ENCODE measurements at places on chromosomes 1 and 21.
A peak's percentile ranks its signal among the peaks of the same experiment; 100 is the strongest.

- DNase-seq = no peak
Measured at GRCh38 chr1:218592688-218593087, 247.6 kb downstream of the TGFB2 start.

GRCh38 chr21:44814498-44815023 is 3.3 kb downstream of the SUMO3 start:
- no peak for DNase-seq

DNA sequence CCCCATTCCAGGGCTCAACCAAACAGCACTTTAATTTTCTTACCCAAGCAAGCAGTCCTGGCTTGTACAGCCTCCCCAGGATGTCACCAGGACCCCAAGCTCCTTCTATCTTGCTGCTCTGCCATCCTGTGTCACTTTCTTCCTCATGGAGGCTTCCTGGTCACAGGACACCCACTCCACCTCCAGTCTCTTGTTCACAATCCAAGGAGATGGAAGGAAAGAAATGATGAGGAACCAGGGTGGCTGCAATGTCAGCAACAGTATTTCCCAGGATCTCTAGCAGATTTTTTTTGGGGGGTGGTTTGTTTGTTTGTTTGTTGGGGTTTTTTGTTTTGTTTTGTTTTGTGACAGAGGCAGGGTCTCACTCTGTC is 58.9 kb downstream of the RIPK4 start:
- no peak for DNase-seq

- no peak for DNase-seq
Measured at GRCh38 chr1:19426294-19427086, 58.8 kb downstream of the CAPZB start.

DNA sequence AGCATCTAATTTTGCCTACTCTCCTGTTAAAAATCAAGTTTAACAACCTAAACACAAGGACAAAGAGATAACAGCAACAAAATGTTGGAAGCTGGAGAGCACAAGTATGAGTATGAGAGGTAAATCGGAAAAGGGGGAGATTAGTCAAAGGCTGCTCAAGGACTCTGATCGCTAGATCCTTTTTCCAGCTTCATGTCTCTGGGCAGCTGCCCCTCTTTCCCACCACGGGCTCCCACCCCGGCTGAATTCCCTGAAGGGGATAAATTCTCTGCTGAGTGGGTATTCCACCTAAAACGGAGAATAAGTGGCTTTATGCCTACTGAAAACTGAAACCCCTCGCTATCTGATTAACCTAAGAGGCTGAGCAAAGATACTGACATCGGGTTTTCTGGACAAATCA is 696 bp upstream of the CTBS start:
- no peak for DNase-seq

GRCh38 chr1:154755858-154756730 is 114.0 kb downstream of the KCNN3 start:
- no peak for DNase-seq

DNA sequence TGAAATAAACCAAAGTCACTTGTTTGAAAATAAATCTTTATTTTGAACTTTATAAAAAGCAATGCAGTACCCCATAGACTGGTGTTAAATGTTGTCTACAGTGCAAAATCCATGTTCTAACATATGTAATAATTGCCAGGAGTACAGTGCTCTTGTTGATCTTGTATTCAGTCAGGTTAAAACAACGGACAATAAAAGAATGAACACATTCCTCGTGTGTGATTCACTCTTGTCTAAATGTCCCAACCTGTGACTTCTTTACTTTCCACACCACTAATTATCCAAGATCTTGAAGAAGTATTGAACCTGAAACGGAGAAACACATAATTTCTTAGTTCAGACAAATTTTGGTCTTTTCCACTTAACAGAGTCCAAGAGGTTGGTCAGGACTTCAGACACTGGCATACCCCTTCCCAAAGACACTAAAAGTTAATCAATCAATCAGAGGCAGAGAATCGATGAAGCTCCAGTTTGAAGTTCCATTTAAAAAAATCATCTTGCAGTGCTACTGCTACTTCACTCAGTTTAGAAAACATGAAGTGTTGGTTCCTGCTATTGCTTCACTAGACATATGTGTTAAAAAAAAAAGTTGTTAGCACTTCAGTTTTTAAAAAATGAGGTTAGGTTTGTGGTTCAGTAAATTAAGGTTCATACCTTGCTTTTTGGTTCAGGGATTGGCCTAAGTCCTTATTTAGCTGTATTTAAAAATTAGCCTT is 26.2 kb downstream of the ATP1B1 start:
- no peak for DNase-seq

DNA sequence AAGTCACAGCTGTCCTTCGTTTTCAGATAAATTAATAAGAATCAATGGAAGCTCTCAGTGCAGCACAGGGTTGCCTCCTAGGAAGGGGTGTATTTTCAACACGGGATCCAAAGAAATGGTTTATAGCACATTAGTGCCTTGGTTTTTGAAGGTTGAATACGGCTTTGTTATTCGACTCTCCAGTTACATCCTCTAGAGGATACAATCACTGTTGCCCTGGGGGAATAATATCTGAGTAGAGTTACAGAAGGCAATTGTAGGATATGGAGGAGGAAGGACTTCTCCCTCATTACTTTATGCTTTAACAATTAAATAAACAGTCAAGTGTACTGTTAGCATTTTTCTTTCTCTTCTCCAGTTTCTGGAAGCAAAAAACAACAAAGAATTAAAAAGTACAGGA is 14.3 kb upstream of the ZNF326 start:
- DNase-seq = no peak

DNA sequence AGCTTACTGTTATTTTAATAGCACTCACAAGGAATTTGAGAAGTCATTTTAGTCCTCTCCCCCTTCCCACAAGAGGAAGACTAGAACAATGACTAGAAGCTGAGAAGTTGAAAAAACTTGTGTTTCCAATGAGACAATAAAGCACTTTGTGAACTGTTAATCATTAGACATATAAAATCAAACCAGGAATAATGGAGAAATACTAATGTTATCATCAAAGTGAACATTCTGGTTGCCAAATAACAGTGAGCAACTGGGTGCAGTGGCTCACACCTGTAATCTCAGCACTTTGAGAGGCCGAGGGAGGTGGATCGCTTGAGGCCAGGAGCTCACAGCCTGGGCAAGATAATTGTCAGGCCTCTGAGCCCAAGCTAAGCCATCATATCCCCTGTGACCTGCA is 54.0 kb upstream of the RASAL2 start:
- no peak for DNase-seq

DNA sequence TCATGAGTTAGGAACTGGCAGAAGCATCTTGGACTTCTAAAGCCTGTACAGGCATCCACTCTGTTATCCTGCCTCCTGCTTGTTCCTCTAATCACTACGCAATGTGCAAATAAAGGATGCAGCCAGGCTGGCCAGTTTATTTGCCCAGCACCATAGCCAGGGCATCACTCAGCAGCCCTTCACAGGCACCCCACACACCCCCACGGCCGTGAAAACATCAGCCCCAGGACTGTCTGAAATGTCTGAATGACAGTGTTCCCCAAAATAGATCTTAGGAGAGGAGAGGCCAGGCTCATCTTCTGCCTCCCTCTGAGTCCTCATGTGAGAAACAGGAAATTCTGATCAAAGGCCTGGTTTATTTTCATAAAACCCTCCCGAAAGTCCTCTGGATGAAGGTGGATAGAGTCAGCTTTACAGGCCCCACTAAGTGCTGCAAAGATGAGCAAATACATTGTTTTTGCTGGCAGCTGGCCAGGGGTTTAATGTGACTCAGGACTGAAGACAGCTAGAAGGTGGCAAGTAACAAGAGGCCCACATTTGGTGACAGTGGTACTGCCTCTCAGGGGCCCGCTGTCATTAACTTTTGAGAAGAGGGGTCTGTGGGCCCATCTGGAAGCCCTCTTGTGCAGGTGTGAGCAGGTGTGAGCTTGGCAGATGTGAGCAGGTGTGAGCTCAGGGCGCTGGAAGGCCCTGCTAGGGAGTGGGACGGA is 32.9 kb downstream of the GRHL3 start:
- no peak for DNase-seq

GRCh38 chr1:5615076-5615475 is 377.1 kb downstream of the NPHP4 start:
- no peak for DNase-seq

DNA sequence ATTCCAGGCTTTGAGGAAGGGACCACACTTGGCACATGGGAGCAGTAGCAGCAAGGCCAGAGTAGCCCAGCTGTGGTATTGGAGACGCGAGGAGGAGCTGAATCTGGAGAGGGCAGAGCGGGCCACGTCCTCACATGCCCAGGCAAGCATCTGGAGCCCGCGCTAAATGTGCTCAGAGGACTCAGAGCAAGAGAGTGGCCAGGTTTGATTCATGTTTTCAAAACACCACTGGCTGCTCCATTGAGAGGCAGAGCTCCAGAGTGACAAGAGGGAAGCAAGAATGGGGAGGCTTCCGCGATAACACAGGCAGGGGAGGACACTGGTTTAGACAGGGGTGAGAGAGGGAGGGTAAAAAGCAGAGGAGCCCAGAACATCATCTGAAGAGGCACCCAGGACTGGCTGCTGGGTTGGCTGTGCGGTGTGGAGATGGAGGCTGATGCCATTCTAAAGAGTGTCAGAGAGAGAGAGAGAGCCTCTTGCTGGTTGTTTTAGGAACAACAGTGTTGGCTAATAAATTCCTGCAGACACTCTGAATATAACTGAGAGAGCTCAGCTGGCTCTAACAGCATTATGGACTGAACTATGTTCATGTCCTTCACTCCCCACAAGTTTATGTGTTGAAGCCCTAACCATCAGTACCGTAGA is 32.3 kb downstream of the RCAN1 start:
- DNase-seq = no peak

DNA sequence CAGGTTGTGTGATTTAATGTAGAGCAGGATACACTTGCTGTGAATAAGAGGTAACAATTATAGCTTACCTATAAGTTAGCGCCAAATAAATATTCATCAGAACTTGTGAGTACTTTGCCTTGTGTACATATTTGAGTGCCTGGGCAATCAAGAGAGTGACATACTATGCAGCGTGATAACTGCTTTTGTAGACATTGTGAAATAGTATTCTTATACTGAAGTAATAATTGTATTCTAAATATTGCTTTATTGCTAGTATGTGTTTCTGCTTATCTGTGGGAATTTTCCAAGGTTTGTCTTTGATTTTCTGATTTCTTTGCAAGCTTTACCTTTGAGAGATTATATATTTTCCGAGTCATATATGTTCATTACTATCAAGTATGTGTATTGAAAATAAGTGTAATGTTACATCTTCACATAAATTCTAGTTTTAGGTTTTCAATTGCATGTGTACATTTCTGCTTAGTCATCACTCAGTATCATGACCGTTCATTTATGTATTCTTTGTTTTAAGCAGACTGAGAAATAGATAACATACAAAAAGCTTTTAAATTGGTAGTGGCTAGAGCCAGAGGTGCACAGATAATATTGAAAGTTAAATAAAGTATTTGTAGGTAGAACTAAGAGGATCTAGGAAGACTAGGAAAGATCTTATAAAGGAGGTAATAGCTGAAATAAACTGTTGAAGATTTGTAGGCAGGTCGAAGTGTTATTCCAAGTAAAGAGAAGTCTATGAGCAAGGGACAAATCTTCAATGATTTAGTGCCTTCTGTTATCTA is 19.5 kb downstream of the USP25 start:
- DNase-seq = no peak

DNA sequence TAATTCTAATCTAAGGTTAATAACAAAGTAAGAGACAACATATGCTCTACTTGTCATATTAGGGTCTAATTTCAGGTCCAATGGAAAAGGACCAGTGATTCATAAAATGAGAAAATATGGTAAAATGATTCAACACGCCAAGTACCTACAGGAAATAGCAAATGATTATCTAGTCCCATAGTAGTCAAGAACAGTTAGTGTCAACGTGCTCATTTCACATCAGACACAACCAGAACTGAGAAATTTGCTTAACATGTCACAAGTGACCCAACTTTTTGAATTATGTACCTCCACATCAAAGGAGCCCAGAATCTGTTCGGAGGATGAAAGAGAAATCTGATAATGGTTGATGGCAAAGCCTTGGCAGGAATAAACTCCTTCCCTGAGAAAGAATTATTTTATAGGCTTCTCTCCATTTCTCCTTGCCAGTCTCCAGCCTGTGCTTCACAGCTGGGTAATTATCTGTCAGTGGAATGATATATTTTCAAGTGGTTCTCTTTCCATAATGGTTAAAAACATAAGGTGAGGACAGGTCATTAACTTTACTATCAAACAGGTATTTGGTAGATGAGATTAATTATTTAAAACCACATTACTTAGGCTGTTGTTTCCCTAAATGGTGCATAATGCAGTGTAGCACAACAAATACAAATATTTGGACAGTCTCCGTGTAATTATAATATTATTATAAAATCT is 83.2 kb downstream of the APP start:
- DNase-seq = no peak

DNA sequence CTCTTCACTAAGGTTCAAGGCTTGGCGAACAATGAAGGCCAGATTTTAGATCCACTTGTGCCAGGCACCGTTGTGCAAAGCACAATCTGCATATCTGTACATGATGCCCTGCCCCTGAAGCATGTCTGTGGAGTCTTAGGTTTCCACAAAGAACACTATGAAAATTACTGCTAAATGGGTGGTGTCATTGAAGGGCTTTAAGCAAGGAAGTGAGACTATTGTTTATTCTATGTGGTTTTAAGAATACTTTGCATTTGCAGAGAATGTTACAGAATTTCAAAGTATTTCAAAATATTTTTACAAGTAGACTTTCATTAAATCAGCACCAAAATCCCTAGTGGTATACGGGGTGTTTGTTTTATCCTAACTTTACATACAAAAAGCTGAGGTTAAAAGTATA is 8.8 kb downstream of the TSEN15 start:
- no peak for DNase-seq

GRCh38 chr1:231861541-231862481 is 235.2 kb downstream of the DISC1 start:
- DNase-seq = no peak

DNA sequence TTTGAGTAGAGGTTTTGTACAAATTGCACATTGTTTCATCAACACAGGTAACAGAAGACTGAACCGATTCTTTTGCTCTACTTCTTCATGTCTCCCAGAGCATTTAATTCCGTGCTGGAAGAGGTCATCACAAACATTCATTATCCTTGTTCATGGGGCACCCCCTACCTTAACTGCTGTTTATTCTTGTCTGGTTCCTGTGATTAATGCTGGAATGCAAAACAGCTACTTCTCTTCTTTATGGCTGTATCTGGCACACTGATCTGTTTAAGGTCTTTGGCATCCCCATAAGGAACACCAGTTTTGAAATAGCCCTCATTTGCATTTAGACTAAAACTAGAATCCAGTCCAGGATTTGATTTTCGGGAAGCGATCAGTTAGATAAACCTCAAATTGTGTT is 42.2 kb downstream of the NTNG1 start:
- no peak for DNase-seq

DNA sequence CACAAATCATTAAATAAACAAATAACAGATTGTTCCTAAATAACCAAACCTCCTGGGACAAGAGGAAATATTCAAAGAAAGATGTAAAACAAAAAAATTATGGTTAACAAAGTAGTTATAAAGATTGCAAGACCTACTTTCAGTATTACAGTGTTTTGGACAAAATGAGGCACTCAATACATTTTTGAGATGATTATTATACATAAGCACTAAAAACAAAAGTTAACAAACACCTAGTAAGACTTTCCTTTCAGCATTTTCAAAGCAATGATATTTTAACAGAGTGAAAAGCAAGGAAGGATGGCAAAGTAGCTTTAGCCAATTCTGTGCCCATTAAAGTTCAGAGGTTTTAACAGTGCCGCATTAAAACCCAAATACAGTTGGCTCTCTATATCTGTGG is 17.2 kb downstream of the OMA1 start:
- DNase-seq = no peak

GRCh38 chr1:169893645-169894423 is at the start of gene SCYL3:
SCYL3 (minus strand) TSS chr1:169893896; CDS start chr1:169888840, 5,056 bp downstream.
- DNase-seq = peak; percentile 79
